ENCODE measurements at places on chromosomes 2 and 18.

DNA sequence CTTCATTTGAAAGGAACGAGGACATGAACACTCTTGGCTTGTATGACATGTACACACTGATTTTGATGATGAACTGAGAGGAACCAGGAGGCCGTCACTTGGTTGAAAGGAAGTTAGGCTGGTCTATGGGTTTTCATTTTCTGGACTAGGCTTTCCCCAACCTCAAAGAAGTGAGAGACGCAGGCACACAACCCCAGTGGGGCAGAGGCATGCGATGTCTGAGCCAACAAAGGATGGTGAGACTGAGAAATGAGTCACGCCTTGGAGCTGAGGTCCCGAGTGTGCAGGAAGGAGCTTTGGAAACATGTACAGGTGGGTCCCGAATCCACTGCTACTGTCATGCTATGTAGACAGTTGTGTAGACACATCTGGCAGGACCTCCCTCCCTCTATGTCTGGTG lies 24.1 kb downstream of the SIGLEC15 start:
- no peak for DNase-seq

DNA sequence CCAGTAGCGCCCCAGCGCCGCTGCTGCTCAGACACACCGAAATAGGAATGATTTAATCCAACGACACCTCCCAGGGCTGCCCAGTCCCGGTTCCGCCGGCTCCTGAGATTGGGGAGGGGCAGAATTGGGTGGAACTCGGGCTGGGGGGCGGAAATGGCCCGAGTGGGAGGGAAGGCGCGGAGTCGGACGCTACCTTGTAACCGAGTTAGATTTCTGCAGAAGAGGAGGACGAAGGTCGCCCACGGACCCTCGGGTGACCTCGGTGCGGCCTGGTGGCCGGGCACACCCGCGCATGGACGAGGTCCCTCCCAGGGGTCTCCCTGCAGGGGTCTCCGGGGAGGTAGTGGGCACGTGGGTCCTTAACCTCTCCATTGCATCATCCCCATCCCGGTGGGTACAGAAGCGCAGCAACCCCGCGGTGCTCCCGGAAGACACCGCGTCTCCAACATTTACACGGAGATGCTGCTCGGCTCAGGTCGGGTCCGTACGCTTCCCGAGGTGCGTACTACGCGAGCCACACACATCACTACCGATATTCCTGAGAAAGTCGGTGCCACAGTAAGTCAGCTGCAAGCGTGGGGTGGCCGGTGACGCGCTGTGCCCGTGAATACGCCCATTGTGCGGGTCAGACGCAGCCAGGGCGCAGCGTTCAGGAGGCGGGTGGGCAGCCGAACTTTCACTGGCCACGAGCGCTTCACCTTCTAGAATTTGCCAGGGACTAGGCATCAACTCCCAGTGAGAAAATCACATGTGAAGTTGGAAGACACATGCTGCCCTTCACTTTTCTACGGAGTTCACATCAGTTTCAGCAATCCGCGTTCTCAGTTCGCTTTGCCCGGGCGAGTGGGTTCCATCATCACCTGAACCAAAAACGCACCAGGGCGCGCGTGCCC lies 3.0 kb downstream of the ZNF516 start:
- no peak for DNase-seq

- no peak for DNase-seq
These were observed 437.0 kb downstream of the PARD3B start for GRCh38 chr2:204982303-204982702.

GRCh38 chr18:32280188-32280783 lies 90.4 kb downstream of the MEP1B start:
- DNase-seq, result no peak

GRCh38 chr18:13217971-13218367 lies 591 bp upstream of the LDLRAD4 start:
- DNase-seq, result no peak

GRCh38 chr2:179565807-179566206 lies 295.6 kb downstream of the ZNF385B start:
- no peak for DNase-seq

DNA sequence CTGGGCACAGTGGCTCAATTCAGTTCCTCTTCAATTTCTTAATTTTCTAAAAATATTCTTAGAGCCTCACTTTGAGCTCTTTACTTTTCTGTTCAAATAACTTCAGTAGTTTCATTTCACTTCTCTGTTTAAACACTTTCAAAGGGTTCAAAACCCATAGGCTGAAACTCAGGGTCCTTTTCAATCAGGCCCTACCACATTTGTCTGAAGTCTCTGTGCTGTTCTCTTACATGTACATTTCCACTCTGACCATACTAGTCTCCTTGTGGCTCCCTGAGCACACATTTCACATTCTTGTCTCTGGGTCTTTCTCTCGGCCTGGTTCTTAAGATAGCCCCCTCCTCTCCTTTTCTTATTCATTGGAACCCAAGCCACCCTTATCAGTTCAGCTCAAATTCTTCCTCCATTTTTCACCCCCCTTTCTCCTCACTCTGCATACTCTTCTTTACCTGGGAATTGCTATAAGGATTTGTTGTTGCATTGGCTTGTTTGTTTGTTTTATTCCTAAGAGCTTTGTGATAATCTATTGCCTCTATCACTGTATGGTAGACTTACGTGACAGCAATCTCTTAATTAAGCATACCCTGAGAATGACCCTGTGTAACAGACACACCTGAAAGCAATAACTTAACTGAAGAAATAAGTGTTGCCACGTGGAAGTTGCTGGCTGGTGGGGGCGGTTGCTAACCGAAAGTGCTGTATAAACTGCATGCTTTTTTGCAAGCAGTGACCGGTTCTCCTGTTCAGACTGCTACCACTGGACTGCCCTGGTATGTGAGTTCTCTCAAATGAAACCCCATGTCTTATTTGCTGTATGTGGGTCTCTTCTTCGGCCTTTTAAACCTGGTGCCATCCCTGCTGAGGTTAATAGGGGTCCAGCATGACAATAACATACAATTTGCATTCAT lies 27.7 kb upstream of the ACADL start:
- DNase-seq, result no peak

DNA sequence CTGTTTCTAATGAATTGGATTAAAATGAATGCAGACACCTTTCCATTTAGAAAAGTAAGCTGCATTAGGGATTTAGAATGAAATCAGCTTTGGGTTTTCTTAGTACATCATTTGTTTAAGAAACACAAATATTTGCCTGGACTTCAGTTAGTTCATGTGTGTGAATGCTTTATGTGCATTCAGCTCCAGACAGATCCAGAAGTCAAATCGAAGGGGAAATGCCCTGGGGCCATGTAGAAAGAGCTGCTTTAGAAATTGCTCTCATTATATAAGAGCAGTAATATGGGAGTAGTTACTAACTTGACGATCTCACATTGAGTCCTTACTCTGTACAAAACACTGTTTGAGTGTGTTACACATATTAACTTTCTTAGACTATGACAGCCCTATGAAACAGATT lies 88.0 kb upstream of the TTC39C start:
- no peak for DNase-seq
